Fibroblast of skin of left biceps (primary cell): ENCODE measurements at places on chromosomes 6 and 20.

DNA sequence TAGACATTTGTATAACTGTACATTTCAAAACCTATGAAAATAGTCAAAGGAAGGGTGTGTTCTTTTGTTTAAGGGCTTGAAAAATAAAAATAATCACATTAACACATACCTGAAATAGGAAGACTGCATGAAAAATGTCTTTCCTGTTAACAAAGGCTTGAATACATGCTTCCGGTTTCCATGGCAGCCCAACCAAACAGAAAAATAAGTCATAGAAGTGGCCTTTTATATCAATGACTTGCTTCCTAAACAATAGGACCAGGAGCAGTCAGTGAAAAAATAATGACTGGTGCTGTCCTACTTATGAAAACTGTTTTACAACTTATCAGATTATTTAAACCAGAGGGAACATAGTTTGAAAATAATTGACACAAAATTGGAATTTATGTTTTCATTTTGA is 412.6 kb upstream of the PLCB4 start:
- DNase-seq = no peak

DNA sequence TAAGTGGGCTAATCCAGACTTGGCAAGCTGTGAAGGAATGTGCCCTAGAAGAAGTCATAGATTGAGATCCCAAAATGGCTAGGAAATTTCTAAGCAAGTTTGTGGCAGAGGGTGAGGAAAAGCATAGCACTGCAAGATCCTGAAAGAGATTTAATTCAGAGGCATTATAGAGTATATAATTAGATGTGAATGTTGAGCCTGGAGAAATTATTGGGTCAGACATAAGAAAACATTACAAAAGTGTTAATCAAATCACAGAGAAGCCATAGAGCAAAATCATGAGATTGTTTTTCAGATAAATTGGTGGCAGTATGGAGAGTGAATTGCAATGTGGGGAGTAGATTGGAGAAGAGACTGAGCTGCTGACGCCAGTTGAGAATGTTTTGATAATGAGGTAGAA is 90.0 kb downstream of the CD2AP start:
- DNase-seq = no peak

- DNase-seq = peak; percentile 43
Measured at GRCh38 chr6:28124350-28124970, at the start of gene ZSCAN16. Gene ZSCAN16 (plus strand): TSS chr6:28124609. CDS start chr6:28125444, 835 bp downstream.

- peak; percentile 9 for DNase-seq
Measured at GRCh38 chr20:49381558-49382493, 100.6 kb downstream of the KCNB1 start.

GRCh38 chr20:2172305-2173175 is 70.9 kb downstream of the STK35 start:
- DNase-seq = peak; percentile 11

DNA sequence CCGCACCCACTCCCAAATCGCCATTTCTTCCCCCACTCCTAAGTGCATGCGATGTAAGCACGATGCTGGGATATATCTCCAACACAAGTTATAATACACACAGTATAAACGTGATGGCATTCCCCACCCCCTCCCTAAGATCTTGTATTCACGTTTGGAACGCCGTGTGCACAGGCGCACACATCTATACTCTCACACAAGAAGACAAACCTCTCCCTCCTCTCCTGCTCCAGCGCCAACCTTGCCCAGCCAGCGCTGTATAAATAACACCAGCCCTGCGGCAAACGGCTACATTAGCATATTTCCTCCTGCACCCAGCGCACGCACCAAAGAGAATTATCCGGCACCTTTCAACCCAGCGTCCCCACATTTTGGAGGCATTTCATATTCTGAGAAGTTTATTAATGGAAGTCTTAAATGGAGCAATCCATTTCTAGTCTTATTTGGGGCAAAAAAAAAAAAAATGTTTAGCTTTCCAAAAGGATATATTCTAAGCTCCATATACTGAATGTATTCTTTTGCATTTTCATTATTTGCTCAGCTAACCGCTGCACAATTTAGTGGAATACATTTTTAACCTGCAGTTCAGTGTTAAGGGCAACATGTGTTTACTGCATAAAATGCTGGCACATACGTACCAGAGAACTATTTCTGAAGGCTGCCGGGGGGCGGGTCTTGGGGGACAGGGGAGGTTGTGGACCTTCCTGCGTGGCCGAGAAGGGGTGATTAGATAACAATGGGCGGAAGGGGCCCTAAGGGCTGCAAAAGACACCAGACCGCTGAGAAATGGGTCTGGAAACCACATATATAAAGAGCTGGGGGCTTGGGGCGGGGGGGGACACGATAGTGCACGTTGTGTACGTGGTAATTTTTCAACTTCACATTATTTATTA is 1.1 kb upstream of the SLC22A23 start:
- DNase-seq = no peak

GRCh38 chr6:123659960-123660748 is 23.4 kb upstream of the TRDN start:
- no peak for DNase-seq

- no peak for DNase-seq
Measured at GRCh38 chr6:98044791-98045470, 761.9 kb upstream of the MMS22L start.

- DNase-seq = no peak
Measured at GRCh38 chr20:61815678-61816077, 250.0 kb downstream of the TAF4 start.

DNA sequence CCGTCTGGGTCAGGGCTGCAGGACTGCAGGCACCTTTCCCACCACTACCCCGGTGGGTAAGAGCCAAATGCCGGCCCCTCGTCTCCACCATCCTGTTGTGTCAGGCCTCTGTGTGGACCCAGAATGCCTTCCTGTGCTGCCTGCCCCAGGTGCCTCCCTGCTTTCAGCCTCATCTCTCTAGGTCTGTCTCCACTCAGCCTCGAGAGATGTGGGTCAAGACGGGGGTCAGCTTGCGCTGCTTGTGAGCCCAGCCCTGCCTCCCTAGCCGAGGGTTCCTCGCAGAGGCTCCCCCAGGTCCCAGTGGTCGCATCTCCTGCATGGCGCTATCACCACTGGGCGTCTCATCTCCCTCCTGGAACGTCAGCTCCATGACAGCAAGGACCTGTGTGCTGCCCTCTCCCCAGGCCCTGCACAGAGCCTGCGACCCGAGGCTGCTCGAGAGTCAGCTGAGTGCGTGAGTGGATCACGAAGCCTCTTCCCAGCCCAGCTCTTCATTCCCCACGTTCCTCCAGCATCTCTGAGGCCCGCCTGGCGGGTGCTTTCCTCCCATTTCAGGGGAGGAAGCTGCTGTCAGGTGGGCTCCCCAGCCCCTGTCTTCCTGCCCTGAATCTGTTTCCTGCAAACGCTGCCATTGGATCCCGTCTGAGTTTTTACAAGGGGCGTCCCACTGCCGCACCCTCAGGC is 38.7 kb upstream of the ZBP1 start:
- no peak for DNase-seq

- DNase-seq = no peak
Measured at GRCh38 chr6:22071270-22072041, 225.4 kb downstream of the PRL start.

GRCh38 chr6:125738276-125738675 is 11.2 kb upstream of the HEY2 start:
- DNase-seq = no peak

DNA sequence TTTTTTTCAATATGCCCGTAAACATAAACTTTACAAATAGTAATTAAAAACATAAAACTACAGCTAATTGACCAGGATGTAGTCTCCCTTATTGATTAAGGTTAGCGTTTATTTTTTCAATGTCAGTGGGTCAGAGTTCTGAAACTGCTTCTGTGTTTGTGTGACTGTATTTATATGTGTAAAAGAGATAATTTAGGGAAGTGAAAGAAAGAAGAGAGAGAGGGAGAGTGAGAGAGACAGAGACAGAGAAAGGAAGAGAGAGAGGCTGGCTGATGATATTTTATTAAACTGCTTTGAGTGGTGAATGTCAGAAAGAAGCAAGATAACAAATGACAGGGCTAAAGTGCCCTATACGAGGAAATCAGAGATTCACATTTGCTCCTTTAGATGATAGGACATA is 266.1 kb upstream of the PTCHD4 start:
- no peak for DNase-seq

DNA sequence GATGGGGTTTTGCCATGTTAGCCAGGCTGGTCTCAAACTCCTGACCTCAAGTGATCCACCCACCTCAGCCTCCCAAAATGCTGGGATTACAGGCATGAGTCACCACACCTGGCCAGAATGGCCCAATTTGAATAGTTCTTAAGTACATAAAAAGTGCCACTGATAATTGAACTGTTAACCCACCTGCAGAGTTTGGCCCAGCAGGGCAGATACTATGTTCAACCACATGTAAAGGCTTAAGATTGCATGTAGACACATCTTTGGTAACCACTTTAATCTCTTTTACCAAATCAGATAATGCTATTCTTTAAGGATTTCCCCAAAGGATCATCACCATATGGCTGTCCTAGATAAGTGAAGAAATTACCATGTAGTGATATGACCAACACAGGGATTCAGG is 21.3 kb upstream of the SGK1 start:
- no peak for DNase-seq

DNA sequence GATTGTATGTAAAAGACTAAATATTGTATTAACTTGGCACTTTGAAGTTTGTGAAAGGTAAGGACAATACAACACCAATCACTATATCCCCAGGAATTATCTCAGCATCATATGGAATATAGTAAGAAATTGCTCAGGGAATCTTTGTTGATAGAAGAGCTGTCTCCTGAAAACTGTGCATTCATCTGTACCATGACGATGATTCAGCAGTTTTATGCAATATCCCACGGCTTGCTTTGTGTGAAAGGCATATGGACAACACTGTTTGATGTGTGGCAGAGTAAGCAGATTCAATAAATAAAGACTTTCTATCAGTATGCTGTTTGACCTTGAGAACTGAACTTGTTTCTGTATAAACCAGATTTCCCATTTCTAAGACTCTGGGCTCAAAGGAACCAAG is 147.5 kb upstream of the PLN start:
- DNase-seq = no peak

DNA sequence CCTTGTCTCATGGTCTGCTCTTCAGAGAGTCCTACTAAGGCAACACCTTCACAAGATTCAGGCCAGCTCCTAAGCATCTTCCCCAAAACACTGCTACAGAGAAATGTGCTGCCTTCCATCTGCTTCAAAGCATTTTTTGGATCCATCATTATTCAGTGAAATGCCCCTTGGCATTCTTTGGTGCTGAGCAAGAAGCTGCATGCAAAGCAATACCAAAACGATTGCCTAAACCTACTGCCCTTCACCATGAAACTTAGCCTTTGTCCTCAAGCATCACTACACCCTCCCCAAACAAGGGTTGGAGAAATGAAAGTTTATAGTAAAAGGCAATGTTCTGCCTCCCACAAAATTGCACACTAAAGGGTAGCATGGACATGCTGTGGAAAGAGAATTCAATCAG is 93.5 kb downstream of the SNAP25 start:
- DNase-seq = no peak

GRCh38 chr6:37432916-37433656 is at the start of gene CMTR1:
Gene CMTR1 (plus strand): TSS chr6:37433221. CDS start chr6:37435630, 2,409 bp downstream.
- DNase-seq = peak; percentile 67

- DNase-seq = no peak
Measured at GRCh38 chr6:52503851-52504781, 72.7 kb downstream of the TRAM2 start.

- peak; percentile 41 for DNase-seq
Measured at GRCh38 chr6:158232316-158233213, 64.4 kb downstream of the GTF2H5 start.

- no peak for DNase-seq
Measured at GRCh38 chr6:119736296-119737021, 386.9 kb upstream of the MAN1A1 start.

DNA sequence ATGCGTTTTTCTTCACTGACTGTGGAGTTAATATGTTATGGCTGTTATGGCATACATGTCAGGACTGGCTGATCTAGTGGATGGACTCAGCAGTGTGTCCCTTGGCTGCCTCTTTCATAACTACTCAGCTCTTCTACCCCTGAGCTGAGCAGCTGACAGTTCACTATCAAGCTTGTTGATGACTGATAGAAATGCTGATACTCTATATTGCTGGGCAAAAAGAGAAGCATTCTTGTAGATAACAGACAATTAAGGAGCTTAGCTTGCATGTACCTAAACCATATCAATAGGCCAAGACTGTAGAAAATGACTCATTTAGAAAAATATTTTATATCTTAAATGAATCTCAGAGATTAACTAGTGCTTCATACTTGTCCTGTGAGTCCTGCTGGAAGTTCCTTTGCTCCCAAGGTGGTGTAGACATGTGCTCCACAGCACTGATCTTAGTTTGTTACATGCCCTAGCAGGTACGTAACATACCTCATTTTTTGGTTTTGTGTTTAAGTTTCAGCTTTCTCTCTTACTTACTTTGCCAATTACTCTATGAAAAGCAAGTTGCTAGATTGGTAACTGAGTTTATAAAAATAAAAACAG is 236.9 kb downstream of the GMDS start:
- no peak for DNase-seq

DNA sequence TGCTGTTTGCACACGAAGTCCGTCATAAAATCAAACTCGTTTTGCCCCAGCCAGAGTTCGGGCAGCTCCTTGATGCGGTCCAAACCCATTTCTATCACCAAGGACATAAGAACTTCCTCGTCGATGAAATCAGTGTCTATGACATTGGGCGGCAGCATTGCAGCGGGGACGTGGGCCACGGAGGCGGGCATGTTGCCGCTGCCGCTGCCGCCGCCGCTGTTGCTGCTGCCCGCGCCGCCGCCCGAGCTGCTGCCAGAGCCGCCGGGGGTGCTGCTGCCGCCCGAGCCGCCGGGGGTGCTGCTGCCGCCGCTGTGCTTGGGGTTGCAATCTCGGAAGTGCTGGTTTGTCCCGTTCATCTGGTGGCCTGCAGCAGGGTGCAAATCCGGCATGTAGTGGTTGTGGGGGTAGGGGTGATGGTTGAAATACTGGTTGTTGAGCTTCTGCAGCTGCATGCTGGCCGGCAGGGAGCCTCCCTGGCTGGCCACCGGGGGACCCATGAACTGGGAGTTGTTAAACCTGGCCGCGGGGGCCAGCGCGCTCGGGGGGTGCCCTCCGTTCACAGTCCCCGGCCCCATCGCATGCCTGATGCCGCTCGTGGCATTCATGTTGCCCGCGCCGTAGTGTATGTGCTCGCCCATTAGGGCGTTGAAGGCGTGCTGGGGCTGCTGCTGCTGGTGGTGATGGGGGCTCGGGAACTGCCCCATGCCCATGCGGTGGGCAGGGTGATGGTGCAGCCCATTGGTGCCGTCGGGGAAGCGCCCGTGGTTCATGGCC is 1.1 kb downstream of the CITED2 start:
- no peak for DNase-seq
